IPS DF 19.7 (cell line): ENCODE measurements at places on chromosomes 11 and 22.

- peak; percentile 15 for DNase-seq
These were observed 29.0 kb downstream of the TIMP3 start for GRCh38 chr22:32830473-32830872.

GRCh38 chr11:61731211-61731951 lies 21.1 kb upstream of the MYRF start:
- no peak for DNase-seq

DNA sequence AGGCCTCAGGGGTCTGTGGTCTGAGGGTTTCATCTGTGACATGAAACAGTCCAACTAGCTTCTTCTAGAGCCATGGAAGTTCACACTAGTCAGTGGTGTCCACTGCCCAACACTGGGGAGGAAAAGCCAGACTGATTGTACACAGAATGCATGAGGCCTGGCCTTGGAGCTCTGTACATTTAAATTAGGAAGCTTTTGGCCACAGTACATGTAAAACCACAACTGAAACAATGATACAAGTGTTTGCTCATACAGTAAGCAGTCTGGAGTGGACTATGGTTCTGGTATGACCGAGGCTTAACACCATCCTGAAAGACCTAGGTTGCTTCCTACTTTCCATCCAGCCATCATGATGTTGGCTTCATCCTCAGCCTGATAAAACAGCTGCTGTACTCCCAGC lies 73.8 kb upstream of the SESN3 start:
- no peak for DNase-seq

DNA sequence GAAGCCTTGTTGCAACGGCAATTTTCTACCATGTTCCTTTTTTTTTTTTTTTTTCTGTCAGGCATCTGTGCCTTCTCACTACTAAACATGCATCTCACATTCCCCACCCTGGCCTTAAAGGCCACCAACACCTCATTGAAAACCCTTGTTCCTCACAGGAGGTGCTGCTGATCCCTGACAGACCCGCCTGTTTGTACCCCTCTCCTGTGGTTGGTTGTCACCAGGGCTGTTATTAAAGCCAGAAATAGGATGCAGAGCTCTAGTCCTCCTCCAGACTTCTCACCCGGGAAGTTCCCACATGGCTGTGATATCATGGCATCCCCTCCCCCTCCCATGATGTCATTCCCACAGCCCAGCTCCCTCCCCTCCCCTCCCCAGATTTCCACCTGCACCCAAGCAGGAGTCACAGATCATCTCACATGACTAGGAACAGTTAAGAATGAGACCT lies 302.8 kb upstream of the NCAM1 start:
- no peak for DNase-seq

- no peak for DNase-seq
These were observed 13.2 kb downstream of the ASPHD2 start for GRCh38 chr22:26442086-26442756.

DNA sequence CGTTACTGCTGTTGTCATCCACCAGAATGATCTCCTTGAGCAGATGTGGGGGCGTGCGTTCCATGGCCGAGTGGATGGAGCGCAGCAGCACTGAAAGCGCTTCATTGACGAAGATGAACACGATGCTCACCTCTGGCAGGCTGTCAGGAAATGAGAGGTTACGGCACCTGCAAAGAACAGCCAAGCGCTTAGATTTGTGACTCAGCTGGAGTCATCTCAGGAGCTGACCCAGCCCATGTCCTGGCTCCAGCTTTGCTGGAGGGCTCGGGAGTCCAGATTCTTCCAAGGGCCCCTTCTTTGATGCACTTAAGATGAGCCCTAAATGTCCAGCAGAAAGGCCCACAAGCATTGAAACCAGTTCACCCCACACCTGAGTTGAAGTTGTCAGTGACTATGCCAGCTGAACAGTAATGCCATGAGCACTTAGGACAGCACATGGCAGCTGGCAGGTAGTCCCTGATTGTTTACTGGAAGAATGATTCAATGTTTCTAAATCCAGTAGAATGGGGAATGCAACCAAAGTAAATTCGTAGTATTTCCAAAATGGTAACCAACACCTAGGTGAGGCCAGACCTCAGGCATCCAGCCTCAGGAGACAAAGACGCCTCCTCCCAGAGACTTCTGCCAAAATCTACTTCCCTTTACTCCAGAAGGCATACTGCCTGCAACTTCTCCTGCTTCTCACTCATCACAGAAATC lies 79.7 kb upstream of the CSNK2A3 start:
- no peak for DNase-seq

DNA sequence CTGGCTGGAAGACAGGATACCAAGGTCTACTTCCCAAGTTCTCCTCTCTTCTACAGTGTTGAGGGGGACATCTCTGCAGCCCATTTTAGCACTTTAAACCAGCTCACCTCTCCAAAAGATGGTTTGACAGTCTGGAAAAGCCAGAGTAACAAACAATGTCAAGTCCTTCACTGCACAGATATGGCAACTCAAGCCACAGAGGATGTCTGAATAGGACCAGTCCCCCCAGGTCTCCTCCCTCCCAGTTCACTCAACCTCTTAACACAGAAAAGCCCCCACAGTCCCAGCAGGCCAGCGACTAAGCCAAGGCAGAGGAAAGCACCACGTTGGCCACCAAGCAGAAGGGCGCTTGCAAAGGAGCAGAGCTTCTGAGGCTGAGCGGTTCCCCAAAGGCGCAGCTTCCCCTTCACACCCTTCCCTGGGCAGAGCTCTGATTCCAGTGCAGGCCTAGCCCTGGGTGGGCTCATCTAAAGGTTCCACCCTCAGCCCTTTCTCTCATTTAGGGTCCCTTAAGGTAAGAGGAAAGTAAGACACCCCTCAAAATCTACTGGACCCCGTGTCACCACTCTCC lies 62.7 kb downstream of the PAK1 start:
- no peak for DNase-seq

DNA sequence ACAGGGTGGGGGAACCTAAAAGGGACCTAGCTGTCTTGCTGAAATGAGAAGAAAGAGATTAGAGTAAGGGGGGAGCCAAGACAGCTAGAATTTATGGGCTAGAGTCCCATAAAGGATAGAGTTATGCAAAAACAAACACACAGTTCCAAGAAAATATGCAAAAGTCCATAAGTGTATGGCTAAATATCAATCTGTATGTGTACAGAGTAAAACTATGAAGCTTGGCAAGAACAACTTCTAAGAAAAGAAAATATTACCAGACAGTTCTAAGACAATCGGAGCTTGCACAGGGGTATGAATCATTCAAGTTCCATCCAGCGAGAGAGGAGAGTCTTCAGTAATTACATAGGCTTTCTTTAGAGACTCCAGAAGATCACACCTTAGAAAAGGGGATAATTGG lies 41.8 kb downstream of the GDPD4 start:
- DNase-seq: no peak

DNA sequence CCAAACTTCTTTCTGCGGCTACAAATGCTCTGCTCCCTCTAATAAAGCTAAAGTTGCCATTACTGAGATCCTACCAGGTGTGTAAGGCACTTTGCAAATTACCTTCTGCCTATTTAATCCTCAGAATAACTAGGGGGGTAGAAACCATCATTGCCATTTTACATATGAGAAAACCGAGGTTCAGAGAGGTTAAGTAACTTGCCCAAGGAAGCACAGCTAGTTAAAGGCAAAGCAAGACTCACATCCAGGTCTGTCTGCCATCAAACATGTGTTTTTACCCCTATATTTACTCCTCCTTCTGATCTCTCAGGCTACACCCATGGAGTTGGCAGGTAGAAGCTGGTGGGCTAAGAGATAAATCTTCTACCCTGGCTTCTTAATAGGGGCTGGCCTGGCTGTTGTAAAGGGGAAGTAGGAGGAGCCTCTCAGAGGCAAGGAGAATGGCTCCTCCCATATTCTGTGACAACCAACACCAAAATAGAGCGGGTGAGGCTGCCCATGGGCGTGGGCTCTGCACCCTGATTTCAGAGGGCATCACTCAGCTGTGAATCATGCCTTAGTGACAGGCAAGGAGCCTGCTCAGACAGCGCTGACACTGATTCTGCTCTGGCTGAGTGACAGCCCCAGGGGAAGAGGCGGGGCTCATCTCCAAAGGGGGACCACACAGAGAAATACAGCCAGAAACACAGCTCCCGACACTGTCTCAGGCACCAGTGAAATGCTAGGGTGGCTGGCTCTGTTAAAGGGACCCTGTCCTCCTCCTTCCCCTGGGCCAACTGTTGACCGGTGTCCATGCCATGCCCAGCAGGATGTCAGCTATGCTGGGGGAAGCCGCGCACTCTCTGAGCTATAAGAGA lies 106.8 kb downstream of the ABTB2 start:
- no peak for DNase-seq

DNA sequence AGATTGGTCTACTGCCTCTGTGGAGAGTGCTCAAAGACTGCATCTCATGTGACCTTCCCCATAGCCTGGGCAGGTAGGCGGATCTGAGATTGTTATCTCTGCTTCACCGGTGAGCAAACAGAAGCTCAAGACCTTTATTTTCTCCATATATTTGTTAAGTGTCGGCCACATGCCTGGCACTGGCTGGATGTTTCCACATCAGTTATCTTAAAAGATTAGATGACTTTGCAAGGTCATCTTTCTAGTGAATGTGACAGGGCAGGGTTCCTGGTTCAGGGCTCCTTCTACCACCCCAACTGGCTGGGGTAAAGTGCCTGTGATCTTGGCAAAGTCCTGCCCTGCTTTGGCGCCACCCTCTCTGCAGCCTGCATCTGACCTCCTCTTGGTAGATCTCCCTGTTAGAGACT lies 125.0 kb downstream of the CCDC81 start:
- no peak for DNase-seq

- no peak for DNase-seq
These were observed 98.7 kb upstream of the CRYBB3 start for GRCh38 chr22:25100948-25101347.

DNA sequence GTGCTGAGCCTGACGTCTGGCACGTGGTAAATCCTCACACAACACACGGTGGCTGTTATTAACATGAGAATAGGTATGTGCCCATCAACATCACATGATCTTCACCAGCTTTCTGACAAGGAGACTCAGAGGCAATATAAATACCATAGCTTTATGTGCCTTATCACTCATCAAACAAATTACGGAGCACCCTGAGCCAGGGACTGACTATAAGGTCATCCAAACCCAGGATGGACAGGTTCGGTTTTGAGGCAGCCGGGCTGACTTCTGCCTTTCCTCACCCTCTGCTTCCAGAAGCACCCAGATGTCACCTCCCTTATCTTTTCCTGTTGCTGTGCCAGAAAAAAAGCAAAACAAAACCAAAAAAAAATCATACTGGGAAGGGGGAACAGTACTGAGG lies 5.7 kb upstream of the PLAAT3 start:
- DNase-seq: no peak

- no peak for DNase-seq
These were observed 25.0 kb downstream of the ARHGAP8 start for GRCh38 chr22:44777364-44777755.

- no peak for DNase-seq
These were observed 125.5 kb downstream of the C11orf87 start for GRCh38 chr11:109547356-109548027.

DNA sequence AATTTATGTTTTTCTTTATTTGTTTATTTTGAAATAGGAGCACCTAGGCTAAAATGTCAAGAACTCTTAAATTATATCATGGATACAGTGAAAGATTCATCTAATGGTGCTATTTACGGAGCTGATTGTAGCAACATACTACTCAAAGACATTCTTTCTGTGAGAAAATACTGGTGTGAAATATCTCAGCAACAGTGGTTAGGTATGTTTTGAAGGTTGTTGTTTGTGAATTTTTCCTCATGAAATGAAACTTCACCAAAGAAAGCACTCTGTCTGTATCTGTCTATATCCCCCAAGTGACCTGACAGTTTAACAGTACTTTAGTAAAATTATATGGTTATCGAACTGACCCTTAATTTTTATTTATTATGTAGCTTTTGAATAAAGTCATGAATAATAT lies 12.8 kb downstream of the ATM start:
- DNase-seq: no peak

DNA sequence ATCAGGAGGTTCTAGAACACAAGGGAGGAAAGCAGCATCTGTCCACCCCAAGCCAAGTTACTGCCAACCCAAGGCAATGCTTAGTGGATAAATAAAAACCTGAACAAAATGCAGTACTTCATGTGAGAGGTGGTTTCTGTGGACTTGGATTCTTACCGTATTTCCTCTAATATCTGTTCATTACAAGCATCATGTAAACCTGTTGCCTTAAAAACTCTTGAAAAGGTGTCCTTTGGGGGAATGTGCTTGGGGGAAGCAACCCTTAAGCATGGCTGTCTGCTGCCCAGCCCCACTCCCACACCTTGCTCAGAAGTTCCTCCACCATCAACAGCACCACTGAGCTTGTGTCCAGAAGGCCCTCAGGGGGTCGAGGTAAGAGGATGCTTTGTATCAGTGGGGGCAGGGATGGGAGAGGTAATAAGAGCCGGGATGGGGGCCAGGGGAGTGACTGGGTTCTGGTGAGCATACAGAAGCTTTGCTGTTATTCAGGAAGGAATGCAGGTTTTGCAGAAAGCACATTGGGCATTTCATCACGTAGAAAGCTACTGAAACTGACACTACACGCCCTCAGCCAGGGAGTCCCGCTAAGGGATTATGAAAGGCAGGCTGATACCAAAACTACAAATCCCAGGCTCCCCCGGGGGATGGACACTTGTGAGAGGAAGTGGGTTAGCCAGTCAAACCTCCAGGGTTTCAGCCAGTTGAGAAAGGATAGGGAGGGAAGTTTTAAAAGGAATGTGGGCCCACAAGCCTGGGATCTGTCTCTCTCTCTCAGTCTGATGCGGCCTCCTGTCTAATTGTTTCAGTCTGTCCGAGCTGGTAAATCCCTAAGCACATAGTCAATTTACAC lies 52.0 kb downstream of the KCNJ1 start:
- peak; percentile 85 for DNase-seq

- no peak for DNase-seq
These were observed 677.6 kb downstream of the NTM start for GRCh38 chr11:132048040-132048439.

GRCh38 chr11:122559734-122560382 lies 95.7 kb upstream of the UBASH3B start:
- DNase-seq: no peak

DNA sequence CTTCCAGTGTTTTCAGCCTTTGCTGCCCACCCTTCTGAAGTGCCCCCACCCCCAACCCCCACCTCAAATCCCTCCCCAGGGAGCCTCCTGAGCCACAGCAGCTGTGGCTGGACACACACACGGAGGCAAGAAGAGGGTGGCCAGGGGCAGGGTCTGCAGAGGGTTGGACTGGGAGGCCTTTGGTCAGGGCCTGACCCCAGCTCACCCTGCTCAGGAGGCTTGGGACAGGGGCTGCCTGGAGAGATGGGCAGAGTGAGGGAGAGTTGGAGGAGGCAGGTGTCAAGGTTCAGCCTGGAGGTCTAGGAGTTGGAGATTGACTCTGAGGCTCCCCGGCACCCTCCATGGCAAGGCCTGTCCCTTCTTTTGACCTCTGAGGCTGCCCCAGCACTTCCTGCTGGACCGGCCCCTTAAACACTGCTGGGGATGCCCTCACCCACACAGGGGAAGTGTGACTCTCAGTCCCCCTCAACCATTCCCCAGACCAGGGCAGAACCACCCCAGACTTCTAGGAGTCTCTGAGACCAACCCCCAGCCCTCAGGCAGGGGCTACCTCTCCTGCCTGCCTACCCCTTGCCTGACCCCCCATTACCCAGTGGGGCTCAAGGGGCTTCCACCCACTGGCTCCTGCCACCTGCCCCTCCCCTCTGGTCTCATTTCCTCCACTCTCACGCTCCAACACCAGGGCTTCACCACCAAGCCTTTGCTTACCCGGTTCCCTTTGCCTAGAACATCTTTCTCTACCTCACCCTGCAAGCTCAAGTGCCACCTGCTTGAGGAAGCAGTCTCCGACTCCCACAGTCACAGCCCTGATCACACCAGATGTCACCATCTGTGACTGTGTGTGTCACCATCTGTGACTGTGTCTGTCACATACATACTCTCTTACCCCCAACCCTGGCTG lies 8.6 kb downstream of the ARAP1 start:
- no peak for DNase-seq
